ENCODE measurements at places on chromosomes 12 and 14. TPM values are rescaled to one million over a fixed set of nuclear protein-coding genes. Genes with fewer than 3 reads are reported as not detected.
A peak's percentile ranks its signal among the peaks of the same experiment; 100 is the strongest.

DNA sequence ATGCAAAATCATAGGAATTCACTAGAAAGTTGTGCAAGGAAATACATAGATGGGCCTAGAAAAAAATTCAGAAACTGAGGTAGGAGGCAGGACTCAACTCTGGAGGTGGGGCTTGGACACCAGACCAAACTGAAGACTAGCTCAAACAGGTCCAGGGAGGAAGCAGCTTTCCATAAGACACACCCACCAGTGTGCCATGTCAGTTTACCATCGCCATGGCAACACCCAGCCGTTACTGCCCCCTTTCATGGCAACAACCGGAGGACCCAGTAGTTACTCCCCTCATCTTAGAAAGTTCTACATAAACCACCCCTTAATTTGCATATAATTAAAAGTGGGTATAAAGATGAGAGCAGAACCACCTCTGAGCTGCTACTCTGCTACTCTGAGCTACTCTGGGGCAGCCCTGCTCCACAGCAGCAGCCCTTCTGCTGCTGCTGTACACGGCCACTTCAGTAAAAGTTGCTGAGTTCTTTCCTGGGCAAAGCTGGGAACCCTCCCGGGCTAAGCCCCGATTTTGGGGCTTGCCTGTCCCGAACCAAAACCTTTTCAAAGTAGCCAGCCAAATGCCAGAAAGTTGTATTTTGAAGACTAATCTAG, 30.8 kb upstream of the NINJ2 start:
- peaks cover 5% of the 10 kb centered on the region for H3K4me1 ChIP-seq
- no peak overlapping the region for H3K4me3 ChIP-seq
- H3K27ac ChIP-seq = no peak overlapping the region
- H3K36me3 ChIP-seq = no peaks in the 10 kb centered on the region
- no peaks in the 10 kb centered on the region for H3K27me3 ChIP-seq

DNA sequence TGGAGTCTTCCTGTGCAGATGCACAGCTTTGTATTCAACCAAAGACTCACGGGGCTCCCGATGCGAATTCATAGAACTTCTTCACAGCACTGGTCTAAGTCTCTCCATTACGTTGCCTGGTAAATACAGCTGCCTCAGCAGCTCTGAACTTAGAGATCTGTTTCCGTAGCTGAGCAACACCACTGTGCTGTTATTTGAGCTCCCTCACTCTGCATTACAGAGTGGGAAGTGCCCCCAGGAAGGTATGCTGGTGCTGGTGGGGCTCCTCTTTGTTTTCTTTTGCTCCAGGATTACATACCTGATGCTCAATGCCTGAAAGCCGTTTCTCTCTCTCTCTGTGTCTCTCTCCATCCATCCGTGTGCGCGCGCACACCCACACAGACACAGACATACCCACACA, 227.5 kb upstream of the RMST start:
- peaks cover 13% of the 10 kb centered on the region for H3K4me1 ChIP-seq
- H3K27ac ChIP-seq = no peak overlapping the region
- H3K36me3 ChIP-seq = no peaks in the 10 kb centered on the region
- DNase-seq = no peak
- no peaks in the 10 kb centered on the region for H3K27me3 ChIP-seq
- H3K4me3 ChIP-seq = no peak overlapping the region

DNA sequence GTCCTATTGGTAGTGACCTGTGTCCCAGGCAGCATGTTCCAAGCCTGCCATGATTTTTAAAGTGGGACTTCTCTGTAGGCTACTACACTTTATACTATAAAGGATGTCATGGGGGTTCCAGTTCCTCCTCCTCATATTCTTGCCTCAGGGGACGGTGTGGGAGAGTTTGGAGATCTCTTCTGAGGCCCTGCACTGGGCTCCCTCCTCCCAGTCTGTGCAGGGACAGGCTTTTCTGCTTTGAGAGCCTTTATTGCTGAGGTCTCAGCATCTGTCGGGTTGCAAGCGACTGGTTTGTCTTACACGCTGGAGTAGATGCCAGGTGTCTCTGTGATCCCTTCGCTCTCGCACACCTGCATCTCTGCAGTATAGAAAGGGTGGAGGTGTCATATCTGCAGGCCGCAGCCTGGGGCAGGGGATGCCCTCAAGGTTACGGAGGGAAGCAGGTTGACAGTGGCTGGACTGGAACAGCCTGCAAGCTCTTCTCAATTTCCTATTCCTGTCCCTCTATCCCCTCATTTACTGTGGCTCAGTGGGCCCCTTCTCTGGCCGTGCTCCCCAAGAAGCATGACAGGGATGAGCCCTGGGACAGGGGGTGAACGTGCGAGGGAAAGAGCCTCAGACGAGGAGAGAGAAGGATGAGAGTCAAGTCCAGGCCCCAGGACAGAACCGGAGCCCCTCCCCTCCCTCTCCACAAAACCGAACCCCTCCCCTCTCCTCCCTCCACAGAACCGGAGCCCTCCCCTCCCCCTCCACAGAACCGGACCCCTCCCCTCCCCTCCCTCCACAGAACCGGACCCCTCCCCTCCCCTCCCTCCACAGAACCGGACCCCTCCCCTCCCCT, 51.3 kb downstream of the SLC6A12 start:
- DNase-seq = no peak
- peak overlapping the region; percentile 12 for H3K27ac ChIP-seq
- H3K4me1 ChIP-seq = peaks cover 9% of the 10 kb centered on the region
- no peaks in the 10 kb centered on the region for H3K36me3 ChIP-seq
- H3K27me3 ChIP-seq = peaks cover 63% of the 10 kb centered on the region
- H3K4me3 ChIP-seq = no peak overlapping the region

- peaks cover 6% of the 10 kb centered on the region for H3K27me3 ChIP-seq
- DNase-seq = no peak
- no peak overlapping the region for H3K4me3 ChIP-seq
These were observed 33.5 kb downstream of the ISCA2 start for GRCh38 chr14:74526854-74527585.

DNA sequence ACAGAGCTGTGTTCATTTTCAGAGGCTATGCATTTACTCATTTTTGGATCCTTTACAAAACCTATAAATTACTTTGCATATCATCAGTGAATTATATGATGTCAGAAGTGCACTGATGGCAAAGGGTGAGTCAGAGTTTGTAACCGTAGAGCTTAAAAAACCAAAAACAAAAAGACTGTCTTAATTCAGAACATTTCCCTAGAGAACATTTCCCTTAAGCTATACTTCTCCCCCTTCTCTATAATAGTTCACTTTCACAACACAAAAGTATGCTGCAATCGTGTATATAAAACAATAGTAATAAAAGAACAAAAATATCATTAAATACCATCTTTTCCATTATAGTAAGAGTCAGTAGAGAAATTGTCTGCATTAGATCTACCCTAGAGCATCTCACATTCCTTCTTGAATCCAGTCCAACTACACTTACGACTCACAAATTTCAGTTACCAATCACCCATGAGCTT, 934.9 kb downstream of the LRFN5 start:
- no peak for DNase-seq
- no peak overlapping the region for H3K4me3 ChIP-seq
- no peaks in the 10 kb centered on the region for H3K4me1 ChIP-seq
- no peaks in the 10 kb centered on the region for H3K27me3 ChIP-seq
- H3K36me3 ChIP-seq = no peaks in the 10 kb centered on the region

GRCh38 chr14:21026988-21027315, 2.1 kb upstream of the NDRG2 start:
- H3K36me3 ChIP-seq = no peaks in the 10 kb centered on the region
- H3K4me3 ChIP-seq = peak overlapping the region; percentile 31
- no peak overlapping the region for H3K27ac ChIP-seq
- peaks cover 24% of the 10 kb centered on the region for H3K4me1 ChIP-seq
- peaks cover 14% of the 10 kb centered on the region for H3K27me3 ChIP-seq

GRCh38 chr12:115710104-115710564, 567.4 kb downstream of the MED13L start:
- H3K36me3 ChIP-seq = no peaks in the 10 kb centered on the region
- DNase-seq = no peak
- no peak overlapping the region for H3K27ac ChIP-seq
- H3K4me1 ChIP-seq = no peaks in the 10 kb centered on the region

- H3K36me3 ChIP-seq = peaks cover 15% of the 10 kb centered on the region
- no peak overlapping the region for H3K27ac ChIP-seq
- DNase-seq = no peak
- no peaks in the 10 kb centered on the region for H3K27me3 ChIP-seq
- H3K4me1 ChIP-seq = peaks cover 43% of the 10 kb centered on the region
- no peak overlapping the region for H3K4me3 ChIP-seq
These were observed 35.7 kb downstream of the STK38L start for GRCh38 chr12:27279826-27280225.

DNA sequence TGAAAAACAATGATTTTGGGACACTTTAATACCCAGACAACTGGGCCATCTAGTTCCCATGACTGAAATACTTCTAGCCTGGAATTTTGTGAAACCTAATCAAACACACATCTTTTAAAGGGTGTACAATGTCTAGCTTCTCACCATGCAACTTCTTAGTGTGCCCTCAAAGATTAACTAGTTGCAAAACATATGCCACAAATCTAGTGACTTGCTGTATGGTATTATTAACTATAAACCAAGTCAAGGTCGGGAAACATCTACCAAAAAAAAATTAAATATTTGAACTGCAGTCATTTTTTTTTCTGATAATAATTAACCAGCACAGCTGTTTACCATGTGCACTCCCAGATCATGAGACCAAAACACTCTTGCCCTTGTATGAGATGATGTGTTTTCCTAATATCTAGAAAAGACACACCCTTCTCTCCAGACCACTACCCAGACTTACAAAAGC, 171.8 kb upstream of the FOXN3 start:
- H3K4me1 ChIP-seq = peaks cover 3% of the 10 kb centered on the region
- no peaks in the 10 kb centered on the region for H3K27me3 ChIP-seq
- H3K4me3 ChIP-seq = no peak overlapping the region

GRCh38 chr14:23347406-23348296, 5.0 kb downstream of the SLC22A17 start:
- no peak overlapping the region for H3K4me3 ChIP-seq
- peaks cover 11% of the 10 kb centered on the region for H3K27me3 ChIP-seq
- H3K4me1 ChIP-seq = peaks cover 15% of the 10 kb centered on the region
- peak overlapping the region; percentile 58 for H3K27ac ChIP-seq
- peaks cover 8% of the 10 kb centered on the region for H3K36me3 ChIP-seq

The IGFBP6 gene
- 25.7 TPM for total RNA-seq

The KLRD1 gene
- total RNA-seq = 0.48 TPM
